ENCODE measurements at places on chromosomes 3 and 15.

DNA sequence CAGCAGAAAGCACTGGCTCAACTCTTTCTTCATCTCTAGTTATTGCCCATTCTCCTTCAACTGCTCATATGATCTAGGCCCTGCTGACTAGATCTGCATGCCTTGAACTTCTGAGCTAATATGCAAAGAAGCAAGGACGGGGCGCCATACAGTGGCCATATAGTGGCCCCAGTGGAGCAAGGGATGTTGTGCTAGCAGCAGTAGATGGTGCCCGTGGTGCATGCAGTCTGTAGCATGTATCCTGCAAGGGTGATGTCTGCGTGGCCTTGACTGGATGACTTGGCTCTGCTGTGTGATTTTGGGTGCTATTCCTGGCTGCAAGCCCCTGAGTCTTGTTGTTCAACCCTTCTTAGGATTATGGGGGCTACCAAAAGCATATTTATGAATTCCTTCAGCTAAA, 12.2 kb upstream of the NMD3 start:
- no peak for DNase-seq

DNA sequence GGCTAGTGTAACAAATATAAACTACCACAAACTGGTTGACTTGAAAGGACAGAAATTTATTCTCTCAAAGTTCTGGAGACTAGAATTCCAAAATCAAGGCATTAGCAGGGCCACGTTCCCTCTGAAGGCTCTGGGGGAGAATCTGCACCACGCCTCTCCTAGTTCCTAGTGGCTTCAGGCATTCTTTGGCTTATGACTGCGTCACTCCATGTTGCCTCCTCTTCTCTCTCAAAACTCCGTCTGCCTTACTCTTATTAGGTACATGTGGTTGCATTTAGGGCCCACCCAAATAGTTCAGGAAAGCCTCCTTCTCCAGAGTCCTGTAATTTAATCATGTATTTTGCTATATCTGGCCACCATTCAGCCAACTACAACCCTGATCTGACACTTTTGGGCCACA, 174.8 kb downstream of the PEX5L start:
- DNase-seq, result no peak

GRCh38 chr15:48032911-48033310, 87.9 kb upstream of the SLC24A5 start:
- DNase-seq, result no peak

DNA sequence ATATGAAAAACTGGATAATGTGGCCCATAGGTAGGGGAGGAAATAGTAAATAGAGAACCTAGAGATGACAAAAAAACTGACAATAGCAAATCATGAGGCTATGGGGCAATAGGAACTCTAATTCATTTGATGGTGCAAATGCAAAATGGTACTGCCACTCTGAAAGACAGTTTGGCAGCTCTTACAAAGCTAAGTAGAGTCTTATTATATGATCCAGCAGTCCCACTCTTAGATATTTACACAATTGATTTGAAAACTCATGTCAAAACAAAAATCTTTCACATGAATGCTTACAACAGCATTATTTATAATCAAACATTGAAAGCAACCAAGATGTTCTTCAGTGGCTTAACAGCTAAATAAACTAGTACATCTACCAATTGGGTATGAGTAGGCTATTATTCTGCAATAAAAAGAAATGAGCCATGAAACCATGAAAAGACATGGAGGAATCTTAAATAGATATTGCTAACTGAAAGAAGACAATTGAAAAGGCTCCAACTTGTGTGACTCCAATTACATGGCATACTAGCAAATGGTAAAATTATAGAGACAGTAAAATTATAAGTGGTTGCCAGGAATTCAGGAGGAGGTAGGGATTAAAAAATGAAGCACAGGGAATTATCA, 321.8 kb upstream of the STAC start:
- DNase-seq, result no peak

DNA sequence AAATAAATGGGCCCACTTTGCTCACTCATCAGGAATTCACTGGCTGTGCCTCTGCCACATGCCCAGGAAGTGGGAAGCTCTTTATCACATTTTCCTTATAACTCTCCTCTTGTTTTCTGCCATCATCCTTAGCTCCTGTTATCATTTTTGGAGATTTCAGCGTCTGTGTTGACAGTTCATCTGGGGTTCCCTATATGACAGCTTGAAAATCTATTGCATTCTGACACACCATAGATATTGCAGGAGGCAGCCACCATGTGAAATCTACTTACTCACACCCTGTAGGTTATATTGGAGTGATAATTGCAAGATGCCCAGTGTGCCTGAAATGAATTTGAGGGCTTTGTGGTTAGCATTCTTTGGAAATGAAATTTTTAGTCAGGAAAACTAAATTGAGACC, 132.9 kb downstream of the RYR3 start:
- no peak for DNase-seq

GRCh38 chr15:58344213-58345070, 87.3 kb upstream of the LIPC start:
- DNase-seq, result no peak
